Neural crest cell (in vitro differentiated cells): ENCODE measurements at places on chromosomes 2 and 18. TPM values are rescaled to one million over a fixed set of nuclear protein-coding genes. Genes with fewer than 3 reads are reported as not detected.

GRCh38 chr2:144084114-144084661 lies 435.7 kb downstream of the ZEB2 start:
- no peak for DNase-seq
- H3K27me3 ChIP-seq, result no peaks in the 10 kb centered on the region
- no peak overlapping the region for H3K4me3 ChIP-seq
- H3K27ac ChIP-seq, result no peak overlapping the region
- H3K4me1 ChIP-seq, result peaks cover 9% of the 10 kb centered on the region

GRCh38 chr2:176088048-176088936 lies 4.2 kb upstream of the HOXD13 start:
- peaks cover 2% of the 10 kb centered on the region for H3K36me3 ChIP-seq

The CROCC2 gene
- total RNA-seq, result not detected in 2 replicates

DNA sequence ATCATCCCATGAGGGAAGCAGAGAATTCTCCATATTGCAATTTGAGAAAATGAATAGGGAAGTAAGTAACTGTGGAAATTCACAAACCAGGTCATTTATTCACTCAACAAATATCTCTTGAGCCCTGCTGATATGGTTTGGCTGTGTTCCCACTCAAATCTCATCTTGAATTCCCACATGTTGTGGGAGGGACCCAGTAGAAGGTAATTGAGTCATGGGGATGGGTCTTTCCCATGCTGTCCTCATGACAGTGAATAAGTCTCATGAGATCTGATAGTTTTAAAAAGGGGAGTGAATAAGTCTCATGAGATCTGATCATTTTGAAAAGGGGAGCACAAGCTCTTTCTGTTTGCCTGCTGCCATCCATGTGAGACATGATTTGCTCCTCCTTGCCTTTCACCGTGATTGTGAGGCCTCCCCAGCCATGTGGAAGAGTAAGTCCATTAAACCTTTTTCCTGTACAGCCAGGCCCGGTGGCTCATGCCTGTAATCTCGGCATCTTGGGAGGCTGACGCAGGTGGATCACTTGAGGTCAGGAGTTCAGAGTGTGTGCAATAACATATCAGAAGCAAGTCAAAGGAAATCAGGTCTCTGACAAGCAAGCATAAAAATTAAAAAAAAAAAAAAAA lies 193.2 kb downstream of the NDUFA10 start:
- no peak for DNase-seq
- H3K36me3 ChIP-seq, result no peaks in the 10 kb centered on the region
- H3K27me3 ChIP-seq, result no peaks in the 10 kb centered on the region
- peaks cover 36% of the 10 kb centered on the region for H3K4me1 ChIP-seq
